ENCODE measurements at places on chromosomes 3 and 15.

DNA sequence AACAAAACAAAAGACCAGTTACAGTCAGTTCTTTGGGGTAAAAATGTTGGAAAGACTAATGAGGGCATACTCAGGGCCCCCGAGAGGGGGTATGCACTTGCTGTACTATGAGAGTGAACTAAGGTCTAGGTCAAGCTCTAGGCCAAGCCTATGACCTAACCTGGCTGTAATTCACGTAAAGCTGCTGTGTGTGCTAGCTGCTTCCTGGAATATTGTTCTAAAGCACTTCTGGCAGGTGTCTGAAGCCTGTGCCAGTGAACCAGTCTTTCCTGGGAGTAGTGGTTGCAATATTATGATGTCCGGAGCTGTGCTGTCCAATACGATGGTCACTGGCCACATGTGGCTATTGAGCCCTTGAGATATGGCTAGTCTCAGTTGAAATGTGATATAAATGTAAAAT is 13.1 kb upstream of the CX3CR1 start:
- DNase-seq, result no peak

GRCh38 chr3:75260-75659 is 121.3 kb upstream of the CHL1 start:
- no peak for DNase-seq

DNA sequence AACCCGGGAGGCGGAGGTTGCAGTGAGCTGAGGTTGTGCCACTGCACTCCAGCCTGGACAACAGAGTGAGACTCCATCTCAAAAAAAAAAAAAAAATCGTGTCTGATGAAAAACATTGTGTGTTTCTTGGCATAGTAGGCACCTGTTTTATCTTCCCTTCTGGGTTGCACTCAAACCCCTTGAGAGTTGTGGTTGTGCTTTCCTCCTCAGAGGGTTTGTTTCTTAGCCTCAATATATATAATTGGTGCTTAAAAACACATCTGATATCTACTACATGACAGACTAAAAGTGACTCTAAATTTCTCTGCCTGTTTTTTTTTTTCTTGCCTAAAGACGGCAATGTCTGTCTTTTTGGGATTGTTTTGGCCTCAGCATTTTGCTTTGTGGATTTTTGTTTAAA is 7.6 kb downstream of the NR1D2 start:
- DNase-seq, result no peak

DNA sequence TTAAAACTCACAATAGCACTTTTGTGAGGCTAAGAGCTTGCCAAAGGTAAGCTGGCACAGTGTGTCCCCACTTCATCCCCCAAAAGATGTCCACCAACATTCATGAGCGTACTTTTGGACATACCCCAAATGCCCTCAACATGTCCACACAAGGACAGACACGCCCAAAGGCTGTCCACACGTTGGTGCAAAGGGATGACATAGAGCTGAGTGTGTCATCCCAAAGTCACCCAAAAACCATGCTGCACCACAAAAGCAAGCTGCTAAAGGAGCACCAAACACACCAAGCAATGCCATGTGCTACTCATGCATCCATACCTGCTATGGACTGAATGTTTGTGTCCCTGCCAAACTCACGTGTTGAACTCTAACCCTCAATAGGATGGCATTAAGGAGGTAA is 57.9 kb downstream of the KLF13 start:
- DNase-seq, result no peak

GRCh38 chr15:80982205-80982604 is 7.4 kb downstream of the MESD start:
- DNase-seq, result no peak

DNA sequence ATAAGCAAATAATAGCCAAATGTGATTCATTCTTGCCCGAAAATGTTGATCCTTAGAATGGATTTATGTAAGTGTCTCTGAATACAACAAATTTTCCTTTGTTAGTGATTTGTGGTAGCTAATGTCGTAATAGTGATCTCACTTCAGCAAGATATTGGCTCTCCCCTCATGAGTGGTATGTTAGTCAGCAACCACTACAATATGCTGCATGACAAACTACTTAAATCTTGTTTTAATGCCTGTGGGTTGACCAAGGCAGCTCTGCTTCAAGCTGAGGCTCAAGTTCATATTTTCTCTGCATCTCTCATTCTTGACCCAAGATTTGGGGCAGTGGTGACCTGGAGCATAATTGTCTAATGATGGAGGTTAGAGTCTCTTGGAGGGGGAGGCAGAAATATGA is 49.8 kb upstream of the GALNT15 start:
- peak; percentile 97 for DNase-seq

GRCh38 chr3:132573797-132574211 is 23.3 kb upstream of the ACKR4 start:
- DNase-seq, result no peak

DNA sequence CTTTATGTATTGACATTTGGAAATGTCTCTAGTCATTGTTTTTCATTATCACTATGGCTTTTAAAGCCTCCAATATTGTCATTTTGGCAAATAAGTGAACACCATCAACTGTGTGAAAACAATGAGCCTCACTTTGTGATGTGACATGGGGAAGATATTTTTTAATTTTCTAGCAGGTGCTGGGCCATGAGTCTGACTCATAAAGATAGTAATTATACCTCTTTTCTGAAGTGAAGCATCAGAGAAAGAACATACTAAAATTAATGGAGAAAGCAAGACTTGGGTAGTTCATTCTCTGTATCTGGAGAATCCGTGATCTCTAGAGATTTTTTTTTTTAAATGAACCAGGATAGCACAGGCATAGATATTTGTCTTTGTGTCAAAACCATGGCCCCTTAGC is 100.8 kb downstream of the CCNL1 start:
- no peak for DNase-seq

DNA sequence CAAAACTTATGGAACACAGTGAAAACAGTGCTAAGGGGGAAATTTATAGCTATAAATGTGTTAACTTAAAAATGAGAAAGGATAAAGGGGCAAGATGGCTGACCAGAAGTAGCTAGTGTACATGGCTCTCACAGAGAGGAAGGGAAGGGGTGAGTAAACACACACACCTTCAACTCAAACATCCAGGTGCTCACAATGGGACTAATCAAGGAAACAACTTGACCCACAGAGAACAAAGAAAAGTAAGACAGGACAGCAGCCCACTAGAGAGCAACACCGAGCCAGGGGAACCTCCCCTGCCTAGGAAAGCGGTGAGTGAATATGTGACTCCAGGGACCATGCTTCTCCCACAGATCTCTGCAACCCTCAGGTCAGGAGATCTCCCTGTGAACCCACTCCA is 85.0 kb upstream of the UBP1 start:
- no peak for DNase-seq

DNA sequence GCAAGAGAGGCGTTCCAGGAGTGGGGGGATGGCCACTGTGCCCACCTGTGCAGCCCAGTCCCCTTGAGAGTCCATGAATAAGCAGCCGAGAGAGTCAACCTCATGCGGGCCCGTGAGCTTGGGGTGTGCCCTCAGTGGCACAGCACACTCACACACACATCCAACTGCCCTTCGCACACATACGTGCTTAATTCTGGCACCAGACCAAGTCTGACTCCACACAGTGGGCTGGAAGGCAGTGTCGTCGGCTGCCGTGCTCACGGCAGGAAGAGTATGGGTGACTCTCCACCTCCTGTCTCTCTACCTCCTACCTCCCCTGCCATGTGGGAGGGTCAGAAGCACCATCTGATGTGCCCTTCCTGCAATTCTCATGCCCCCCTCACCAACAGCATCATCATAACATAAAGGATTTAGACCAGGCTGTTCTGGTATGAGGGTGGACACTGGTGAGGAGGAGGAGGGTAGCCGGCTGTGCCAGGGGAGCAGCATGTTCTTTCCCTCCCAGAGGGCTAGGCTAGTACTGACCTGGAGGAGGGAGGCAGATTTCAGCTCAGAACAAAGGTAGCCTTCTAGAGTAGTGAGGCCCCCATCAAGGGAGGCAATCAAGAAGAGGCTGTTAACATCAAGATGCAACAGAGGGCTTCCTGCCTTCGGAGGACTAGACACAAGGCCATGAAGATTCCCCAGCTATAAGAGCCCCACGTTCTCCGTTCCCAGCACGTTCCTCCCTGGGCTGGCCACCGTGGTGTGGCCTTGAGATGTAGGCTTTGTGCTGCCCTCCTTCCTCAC is 5.3 kb upstream of the STRA6 start:
- no peak for DNase-seq

DNA sequence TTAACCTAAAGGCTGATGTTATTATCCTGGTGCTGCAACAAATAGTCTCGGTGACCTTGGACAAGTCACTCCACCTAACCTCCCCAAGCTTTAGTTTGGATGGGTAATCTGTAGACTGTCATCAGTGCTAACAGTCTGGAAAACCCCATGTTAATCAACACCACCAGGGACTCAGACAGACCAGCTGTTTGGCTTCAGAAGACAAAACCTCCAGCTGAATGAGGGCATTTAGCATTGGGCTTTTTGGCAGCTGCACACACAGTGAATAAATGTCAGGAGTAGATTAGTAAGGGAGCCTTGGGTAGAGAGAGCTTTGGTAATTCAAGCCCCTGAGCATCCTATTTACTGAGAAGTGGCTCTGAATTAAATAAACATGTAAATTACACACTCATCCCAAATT is 24.9 kb upstream of the C3orf80 start:
- no peak for DNase-seq

DNA sequence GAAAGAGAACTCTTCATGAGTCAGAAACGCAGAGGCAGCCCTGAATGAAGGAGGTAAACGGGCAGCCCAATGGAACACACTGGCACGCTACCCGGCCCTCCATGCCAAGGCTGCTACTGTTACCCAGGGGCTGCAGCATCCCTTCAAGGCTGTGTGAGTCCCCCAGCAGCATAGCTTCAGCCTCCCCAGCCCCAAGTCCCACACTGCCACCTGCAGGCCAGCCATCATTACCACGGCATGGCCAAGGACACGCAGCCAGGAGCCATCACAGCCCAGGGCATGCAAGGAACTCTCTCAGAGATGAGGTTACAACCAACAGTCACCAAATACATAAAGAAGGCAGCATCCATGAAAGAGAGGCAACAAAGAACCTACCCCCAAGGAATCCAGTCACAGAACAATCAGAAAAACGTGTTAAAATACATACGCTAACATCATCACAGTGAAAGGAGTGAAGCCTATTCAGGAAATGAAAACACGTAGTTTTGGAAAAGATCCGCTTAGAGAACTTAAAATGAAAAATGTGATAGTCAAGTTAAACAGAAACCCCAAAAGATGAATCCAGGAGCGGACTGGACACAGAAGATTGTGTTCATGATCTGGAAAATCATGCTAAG is 22.4 kb downstream of the PLA2G4F start:
- no peak for DNase-seq

DNA sequence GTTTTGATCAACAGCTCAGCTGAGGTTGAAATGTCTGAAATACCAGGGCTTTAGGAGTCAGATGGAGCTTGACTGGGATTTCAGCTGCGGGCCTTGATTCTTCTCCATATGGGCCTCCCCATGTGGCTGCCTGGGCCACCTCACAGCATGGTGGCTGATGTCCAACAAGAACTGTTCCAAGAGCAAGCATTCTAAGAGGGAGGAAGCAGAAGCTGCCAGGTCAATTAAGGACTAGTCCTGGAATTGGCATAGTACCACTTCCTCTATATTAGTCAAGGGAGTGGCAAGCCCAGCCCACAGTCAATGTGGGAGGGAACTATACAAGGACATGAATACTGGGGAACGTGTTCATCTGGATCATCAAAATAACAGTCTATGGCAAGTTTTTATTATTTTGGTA is 181.7 kb upstream of the ANKRD28 start:
- DNase-seq, result no peak

DNA sequence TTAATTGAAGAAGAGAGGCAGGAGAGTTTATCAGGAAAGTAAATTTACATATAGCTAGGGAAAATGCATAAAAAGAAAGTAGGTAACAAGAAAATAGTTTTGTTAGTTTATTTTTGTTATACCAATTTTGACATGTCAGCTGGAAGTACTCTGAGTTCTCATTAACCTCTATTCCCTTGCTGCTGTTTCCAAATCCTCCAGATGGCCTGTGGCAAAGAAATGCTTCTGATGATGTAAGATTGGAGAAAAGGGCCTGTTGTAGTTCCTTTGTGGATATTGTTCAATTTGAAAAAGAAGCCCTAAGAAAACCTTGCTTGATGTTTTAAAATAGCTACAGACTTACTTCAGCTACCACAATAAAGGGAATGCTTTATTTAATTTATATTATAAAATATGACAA is 192.9 kb upstream of the SLITRK3 start:
- DNase-seq, result no peak

GRCh38 chr15:62469478-62469873 is 304.4 kb upstream of the C2CD4B start:
- no peak for DNase-seq

DNA sequence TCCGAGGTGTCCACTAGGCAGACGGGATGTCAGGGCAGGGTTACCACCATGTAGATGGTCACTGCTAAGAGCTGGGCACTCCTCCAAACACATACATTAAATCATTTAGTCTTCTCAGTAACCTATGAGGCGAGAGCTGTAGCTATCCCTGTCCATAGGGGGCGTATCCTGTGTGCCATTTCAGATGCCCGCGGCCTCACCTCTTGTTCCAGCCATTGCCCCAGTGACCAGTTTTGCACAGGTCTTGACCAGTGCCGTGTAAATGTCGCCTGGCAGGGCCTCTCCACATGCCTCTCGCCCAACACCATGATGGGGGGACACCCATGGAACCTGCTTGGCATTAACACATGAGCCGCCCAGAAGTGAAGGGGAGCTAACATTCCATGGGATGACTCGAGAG is 20.8 kb upstream of the SRP14 start:
- no peak for DNase-seq

DNA sequence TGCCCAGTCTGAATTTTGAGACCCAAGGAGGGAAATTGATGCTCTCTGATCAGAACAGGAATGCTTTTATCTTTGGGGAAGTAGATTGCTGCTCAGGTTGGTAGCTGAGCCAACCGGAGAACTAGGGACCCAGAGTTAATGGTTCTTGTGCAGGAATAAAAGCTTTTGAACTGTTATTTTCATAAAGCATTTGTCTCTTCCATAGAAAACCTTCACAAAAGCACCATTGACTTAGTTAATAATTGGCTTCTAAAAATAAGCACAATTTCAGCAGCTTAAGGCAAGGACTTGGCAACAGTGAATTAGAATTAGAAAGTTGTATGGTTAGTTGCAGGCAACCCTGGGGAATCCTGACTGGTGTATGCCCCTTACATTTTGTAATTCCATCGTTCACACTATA is 53.8 kb downstream of the MAP2K1 start:
- no peak for DNase-seq

Measured in AG04450 (cell line).